AML-193 (cell line): ENCODE measurements at places on chromosomes 3 and 15.

DNA sequence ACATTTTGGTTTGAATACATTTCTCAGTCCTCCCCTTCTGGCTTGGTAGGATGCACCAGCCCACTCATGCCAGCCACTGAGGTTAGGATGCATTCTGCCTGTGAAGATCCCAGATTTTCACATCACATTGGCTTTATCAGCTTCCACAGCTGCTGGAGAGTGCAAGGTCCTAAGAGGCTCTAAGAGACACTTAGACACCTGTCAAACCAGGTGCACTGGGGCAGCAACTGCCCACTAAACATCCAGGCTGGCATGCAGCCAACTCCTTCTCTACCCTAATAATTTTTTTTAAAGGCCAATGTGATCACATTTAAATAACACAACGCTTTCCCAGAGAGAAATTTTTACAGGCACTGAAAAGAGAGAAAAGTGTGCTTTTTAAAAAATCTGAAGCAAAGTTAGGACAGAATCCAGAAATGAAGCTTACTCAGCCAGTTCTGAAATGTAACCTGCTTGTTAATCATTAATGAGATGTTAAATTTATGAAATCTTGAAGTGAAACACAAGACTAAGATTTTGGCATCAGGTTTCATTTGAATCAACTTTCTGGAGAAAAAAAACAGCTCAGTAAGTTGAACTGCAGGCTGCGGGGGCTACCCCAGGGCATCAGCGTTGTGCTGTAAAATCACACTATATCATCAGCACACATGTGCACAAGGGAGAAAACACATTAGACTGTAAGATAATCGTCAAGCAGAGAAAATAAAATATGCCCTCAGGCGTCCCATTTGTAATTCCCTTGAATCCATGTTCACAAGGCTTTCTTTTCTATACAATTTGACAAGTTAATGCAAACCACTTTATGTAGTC lies 312.9 kb downstream of the ZBBX start:
- DNase-seq, result no peak

- no peak for DNase-seq
Measured at GRCh38 chr3:123275691-123276090, 73.9 kb downstream of the SEC22A start.

GRCh38 chr3:46863261-46863782 lies at the start of gene MYL3:
TSS of gene MYL3 (minus strand) at chr3:46863444. CDS start at chr3:46863390, 54 bp downstream.
- no peak for DNase-seq

- peak; percentile 62 for DNase-seq
Measured at GRCh38 chr3:50519471-50520089, 16.1 kb upstream of the CACNA2D2 start.

GRCh38 chr15:70669006-70669602 lies 94.3 kb downstream of the UACA start:
- no peak for DNase-seq

GRCh38 chr15:70420948-70421482 lies 323.3 kb upstream of the TLE3 start:
- no peak for DNase-seq

DNA sequence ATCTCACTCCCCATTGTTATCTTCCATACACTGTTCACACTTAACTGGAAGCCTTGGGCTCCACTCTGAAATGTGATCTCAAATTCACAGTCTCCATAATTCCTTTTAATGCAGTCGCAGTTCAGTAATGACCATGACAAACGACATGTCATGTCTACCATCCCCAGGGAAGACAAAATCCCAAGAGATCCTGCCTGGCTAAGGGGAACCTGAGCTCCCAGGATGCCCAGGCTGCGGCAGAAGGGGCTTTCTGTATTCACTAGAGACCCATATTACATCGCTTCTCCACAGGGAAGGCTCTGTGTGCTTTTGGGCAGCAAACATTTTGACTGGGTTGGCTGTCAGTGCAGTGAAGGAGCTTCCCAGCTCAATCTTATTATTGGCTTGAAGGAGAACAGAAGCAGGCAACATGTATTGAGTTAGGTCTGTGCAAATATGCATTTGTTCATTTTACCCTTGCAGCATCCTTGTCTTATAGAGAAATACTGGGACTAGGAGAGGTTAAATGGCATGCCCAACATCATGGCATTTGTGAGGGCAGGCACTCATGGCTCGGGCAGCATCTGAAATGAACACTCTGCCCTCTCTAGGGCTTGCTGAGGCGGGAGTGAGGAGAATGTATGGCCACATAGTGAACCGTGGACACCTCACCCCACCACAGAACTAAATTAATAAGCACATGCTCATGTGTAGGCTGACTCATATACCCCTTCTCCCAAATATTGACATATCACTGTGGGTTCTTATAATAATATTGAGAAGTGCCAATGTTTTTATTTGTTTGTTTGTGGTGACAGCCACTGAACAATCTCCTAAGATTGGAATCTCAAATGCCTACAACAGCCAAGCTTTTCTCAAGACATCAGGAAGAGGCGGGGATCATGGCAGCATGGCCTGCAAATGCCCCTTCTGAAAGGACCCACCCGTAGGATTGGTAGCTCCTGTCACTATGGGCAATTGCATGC lies 141.6 kb upstream of the FOXB1 start:
- DNase-seq, result no peak

DNA sequence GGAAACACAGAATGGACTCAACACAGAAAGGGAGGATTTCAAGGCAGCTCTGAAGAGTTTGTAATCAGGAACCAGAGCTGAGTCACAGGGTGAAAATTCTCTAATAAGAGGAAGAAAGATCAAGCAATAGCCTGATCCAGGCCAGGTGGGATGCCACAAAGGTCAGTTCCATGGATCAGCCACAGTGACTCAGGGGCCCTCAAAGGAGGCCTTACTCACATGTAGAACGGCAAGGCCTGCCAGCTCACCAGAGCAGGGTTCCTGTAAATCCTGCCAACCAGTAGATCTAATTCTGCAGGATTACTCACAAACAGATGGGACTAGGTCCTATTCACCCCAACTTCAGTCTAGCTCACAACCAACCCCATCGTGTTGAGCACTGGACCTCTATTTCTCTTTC lies 78.3 kb upstream of the PPP2R3A start:
- no peak for DNase-seq

DNA sequence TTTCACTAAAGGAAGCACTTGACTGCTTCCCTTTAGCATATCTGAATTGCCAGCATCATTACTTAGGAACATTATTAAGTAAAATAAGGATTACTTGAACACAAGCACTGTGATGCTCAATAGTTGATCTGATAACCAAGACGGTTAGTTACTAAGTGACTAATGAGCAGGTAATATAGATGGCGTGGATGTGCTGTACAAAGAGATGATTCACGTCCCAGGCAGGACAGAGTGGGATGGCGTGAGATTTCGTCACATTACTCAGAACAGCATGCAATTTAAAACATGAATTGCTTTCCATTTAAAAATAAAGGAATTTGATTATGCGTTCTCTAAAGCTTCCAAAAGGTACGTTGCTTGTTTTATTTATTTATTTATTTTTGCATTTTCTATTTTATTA lies 240.0 kb upstream of the ARHGEF26 start:
- DNase-seq, result no peak

GRCh38 chr3:123723070-123723469 lies 138.2 kb upstream of the HACD2 start:
- DNase-seq, result no peak

- DNase-seq, result no peak
Measured at GRCh38 chr3:139521816-139522215, 17.7 kb downstream of the RBP1 start.

GRCh38 chr3:50525191-50525910 lies 21.9 kb upstream of the CACNA2D2 start:
- DNase-seq, result no peak

- peak; percentile 83 for DNase-seq
Measured at GRCh38 chr15:72369964-72370363, 5.8 kb downstream of the HEXA start.

DNA sequence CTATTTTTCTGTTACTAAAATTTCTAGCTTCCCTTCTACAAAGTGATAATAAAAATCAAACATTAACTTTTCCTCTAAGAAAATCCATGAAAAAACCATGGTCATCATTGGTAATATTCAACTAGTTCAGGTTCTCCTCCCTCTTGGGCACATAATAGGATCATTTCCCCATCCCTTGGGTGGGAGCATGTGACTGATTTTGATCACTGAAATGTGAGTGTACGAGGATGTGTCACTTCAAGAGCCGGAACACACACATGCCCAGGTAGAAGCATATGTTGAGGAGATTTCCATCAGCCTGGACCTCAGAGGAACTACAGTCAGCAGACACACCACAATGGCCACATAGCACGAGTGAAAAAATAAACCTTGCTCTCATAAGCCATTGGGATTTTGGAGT lies 36.1 kb downstream of the AP3S2 start:
- DNase-seq, result no peak

DNA sequence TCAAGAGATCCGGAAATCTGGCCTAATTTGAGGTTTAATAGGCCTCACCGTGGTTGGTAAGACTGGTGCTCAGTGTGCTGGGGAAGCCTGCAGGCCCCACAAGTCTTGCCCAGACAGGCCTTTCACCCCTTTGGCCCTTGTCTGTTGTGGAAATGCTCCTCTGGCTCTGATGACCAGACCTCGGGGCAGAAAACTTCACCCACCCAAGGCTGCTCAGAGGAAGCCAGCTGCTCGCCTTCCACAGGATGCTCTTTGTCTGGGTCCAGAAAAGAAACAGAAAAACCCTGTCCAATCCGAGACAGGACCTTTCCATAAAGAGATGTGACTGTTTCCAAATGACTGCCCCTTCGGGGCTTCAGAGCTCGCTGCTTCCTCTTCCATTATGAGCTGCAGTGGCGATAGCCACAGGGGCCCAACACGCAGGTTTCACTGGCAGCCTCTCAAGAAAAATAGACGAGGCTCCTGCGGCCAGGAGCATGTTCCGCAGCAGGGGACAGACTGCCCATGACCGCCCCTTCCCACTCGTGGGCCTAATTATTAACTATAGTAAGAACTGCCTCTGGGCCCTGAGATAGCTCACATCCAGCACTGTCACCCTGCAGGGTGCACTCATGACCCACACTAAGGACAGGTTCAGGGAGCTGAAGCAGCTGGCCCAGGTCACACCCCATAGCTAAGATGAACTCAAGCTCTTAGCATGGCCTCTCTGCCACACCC lies 6.8 kb upstream of the SNX22 start:
- DNase-seq, result no peak

GRCh38 chr3:134340982-134341365 lies 33.3 kb downstream of the AMOTL2 start:
- no peak for DNase-seq

GRCh38 chr15:78761020-78761419 lies 50.2 kb downstream of the ADAMTS7 start:
- DNase-seq, result no peak

GRCh38 chr3:59212128-59212779 lies 162.4 kb upstream of the CFAP20DC start:
- DNase-seq, result peak; percentile 69

GRCh38 chr15:45550436-45550835 lies 27.9 kb upstream of the SLC30A4 start:
- DNase-seq, result no peak

DNA sequence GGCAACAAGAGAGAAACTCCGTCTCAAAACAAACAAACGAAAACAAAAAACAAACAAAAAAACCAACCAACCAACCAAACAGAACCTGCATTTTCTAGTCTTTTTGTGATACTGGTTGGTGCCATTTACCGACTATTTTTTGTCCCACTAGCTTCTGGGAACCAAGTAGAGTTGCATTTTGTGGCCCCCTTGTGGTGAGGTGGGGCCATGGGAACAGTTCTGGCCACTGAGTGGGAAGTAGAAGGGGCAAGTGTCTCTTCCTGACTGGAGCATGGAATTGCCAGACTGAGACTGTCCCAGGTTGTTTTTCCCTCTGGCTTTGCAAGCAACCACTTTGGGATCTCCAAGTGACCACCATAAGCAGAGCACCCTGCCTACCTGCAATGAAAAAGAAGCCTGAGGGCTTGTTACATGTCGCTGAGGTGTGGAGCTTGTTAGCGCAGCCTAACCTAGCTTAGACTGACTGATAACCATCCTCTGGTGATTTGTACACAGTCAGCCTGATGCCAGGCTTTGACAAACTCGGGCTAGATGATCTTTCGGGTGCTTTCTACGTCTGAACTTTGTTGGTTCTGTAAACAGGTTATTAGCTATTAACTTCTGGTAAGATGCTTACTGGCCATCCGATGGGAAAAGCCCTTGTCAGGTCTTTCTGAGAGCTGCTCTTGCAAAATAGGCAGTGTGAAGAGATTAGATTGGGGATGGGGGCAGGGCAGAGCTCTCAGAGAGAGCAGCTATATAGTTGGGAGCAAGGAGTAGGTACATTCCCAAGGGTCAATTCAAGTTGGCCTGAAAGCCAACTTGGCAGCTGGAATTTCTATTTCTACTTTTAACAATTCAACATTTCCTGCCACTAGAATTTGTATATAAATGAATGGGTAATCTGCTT lies 172.2 kb downstream of the SSR3 start:
- peak; percentile 35 for DNase-seq

GRCh38 chr3:123353850-123354233 lies 95.0 kb downstream of the ADCY5 start:
- no peak for DNase-seq

DNA sequence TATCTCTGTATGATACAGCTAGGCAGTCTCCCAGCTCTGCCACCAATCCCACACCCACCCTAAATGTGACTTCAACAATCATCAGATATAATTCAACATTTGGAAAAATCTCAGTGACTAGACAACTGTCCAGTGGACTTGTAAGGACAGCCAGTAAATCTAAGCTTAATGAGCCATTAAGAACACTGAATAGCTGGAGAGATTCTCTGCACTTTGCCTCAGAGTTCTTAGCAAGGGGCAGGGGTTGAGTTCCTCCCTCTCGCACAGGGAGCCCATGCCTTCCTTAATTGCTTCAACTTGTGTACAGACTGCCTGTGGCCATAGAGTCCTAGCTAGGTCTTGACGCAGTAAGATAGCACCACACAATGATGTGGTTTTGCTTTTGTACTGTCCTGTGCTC lies 15.6 kb downstream of the MEX3B start:
- DNase-seq, result no peak

DNA sequence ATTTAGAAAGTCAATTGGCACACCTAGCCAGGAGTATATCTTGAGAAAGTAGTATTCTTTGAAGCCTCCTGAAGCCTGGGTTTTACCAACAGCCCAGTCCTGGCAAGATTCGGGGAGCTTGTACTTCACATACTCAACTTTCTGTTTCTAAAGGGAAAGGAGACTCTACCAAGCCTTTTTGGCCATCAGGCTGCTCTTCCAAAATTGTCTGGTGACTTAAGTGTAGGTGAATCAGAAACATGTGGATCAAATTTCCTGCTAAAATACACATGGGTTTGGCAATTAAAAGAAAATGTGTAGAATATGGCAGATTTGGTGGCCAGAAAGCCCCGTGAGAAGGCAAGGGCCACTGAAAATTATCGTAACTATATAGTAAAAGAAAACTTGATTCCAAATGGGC lies 15.9 kb upstream of the GREM1 start:
- no peak for DNase-seq

- no peak for DNase-seq
Measured at GRCh38 chr3:33007776-33008175, 56.3 kb downstream of the CCR4 start.

DNA sequence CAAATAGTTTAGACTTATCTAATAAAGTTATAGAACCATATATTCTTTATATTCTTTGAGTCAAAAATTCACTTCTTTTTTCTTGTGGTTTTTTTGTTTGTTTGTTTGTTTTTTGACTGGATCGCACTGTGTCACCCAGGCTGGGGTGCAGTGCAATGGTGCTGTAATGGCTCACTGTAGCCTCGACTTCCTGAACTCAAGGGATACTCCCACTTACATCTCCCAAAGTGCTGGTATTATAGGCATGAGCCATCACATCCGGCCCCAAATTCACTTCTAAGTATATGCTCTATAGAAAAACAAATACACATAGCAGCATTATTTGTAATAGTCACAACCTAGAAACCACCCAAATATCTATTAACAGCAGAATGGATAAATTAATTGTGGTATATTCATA lies 13.7 kb upstream of the SLTM start:
- DNase-seq, result no peak
